ENCODE measurements at places on chromosomes 6 and 20.

- no peak for DNase-seq
These were observed 299.9 kb upstream of the BMP2 start for GRCh38 chr20:6467562-6467961.

GRCh38 chr6:38517005-38517404, 122.7 kb downstream of the BTBD9 start:
- no peak for DNase-seq

GRCh38 chr20:58889798-58890517, 37.4 kb downstream of the GNAS start:
- no peak for DNase-seq

GRCh38 chr6:75551367-75551952, 50.2 kb upstream of the SENP6 start:
- no peak for DNase-seq

DNA sequence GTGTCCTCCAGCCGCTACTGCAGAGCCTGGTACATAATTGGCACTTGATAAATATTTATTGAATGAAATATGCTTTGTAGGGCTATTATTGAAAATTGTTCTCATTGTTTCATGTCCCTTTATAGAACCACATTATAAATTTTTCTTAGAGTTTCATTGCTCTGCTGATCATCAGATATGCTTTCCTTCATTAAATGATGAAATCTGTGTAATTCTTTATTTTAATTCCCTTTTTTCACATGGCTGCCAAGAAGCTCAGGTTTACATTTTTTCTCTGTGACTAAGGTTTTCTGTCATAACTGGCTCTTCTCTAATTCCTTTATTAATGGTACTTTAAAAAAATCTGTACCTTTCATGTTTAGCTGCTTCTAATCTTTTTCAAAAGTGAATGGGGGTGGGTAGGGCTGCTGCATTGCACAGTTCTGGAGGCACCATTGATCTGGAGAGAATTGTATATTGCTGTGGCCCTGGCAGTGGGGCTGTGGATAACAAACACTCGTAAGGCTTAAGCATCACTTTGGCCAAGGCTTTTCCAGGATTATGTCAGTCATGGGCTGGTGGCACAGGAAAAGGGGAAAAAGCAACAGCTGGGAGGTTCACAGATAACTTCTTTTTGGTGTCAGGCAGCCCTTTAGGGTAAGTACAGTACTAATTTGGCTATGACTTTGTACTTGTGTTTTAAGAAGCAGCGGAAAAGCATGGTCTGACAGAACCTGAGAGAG, 43.8 kb downstream of the ARFGEF2 start:
- DNase-seq, result no peak

GRCh38 chr20:47686545-47686944, 98.7 kb downstream of the SULF2 start:
- DNase-seq, result peak; percentile 92

GRCh38 chr6:157891544-157892362, 68.7 kb downstream of the SNX9 start:
- DNase-seq, result no peak
